Astrocyte (in vitro differentiated cells and primary cell): ENCODE measurements at places on chromosomes 16 and 17. TPM values are rescaled to one million over a fixed set of nuclear protein-coding genes. Genes with fewer than 3 reads are reported as not detected.
A peak's percentile ranks its signal among the peaks of the same experiment; 100 is the strongest.

GHDC gene
- 0.26 and 0.64 TPM in 2 replicates for total RNA-seq

GRCh38 chr16:914440-914839 lies 56.3 kb downstream of the LMF1 start:
- DNase-seq: peak; percentile 12
- H3K27ac ChIP-seq: no peak overlapping the region
- H3K27me3 ChIP-seq: no peaks in the 10 kb centered on the region
- H3K4me3 ChIP-seq: no peak overlapping the region
- no peaks in the 10 kb centered on the region for H3K36me3 ChIP-seq

SLC52A1 gene
- total RNA-seq: not detected in 2 replicates

DNA sequence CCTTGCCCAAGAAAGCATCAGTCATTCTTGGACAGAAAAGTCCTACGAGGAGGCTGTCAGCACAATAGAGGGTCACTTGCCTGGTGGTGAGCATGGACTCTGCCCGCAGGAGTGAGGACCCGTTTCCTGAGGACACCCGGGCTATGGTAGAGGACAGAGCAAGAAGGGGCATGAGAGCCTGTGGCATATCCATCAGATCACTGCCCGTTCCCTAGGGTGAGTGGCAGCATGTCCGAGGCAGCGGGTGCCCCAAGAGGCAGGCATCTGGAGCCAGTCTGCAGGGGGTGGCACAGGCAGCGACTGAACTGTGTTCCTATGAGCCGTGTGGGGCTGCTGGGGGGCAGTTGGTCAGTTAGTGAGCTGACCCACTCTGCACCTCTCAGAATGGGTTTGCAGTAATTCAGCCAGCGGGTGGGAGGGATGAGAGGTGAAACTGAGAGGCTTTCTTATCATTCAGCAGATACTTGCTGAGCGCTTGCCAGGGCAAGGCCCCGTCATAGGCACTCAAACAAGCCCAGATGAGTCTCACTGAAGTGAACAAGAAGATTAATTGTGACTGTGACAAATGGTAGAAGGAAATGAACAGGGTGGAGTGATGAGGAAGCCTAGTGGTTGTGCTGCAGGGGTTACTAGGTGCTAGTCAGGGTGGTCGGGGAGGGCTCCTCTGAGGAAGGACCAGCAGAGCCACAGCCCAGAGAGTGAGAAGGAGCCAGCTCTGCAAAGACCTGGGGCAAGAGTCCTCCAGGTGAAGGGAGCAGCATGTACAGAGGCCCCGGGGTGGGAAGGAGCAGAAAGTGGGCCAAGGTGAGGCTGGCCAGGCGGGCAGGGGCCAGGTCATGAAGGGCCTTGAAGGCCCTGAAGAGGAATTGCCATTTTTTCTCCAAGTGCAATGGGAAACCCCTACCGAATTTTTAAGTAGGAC lies 87.9 kb downstream of the CLEC16A start:
- peak; percentile 68 for DNase-seq
- H3K4me1 ChIP-seq: peaks cover 3% of the 10 kb centered on the region
- no peaks in the 10 kb centered on the region for H3K27me3 ChIP-seq
- no peak overlapping the region for H3K27ac ChIP-seq
- H3K4me3 ChIP-seq: no peak overlapping the region

RAB11FIP4 gene
- total RNA-seq: 1.9 and 4.4 TPM in 2 replicates

GRCh38 chr17:52242268-52242667 lies 83.8 kb upstream of the CA10 start:
- H3K27ac ChIP-seq: no peak overlapping the region
- H3K4me3 ChIP-seq: no peak overlapping the region
- no peak for DNase-seq
- H3K36me3 ChIP-seq: no peaks in the 10 kb centered on the region

DNA sequence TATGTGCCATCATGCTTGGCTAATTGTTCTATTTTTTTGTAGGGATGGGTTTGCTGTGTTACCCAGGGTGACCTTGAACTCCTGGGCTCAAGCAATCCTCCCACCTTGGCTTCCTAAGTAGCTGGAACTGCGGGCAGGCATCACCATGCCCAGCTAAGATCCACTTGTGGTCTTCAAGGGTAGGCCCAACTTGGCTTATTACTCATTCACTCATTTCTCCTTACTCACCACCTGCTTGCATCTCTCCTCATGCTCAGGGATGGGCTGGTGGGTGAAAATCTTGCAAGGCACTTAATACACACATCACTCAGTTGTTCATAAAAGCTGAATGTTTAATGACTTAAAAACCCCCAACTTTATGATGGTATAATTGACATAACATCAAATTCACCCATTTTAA lies 207.8 kb downstream of the SHISA9 start:
- H3K4me3 ChIP-seq: no peak overlapping the region
- H3K27ac ChIP-seq: no peak overlapping the region
- no peaks in the 10 kb centered on the region for H3K27me3 ChIP-seq
- no peaks in the 10 kb centered on the region for H3K4me1 ChIP-seq

DNA sequence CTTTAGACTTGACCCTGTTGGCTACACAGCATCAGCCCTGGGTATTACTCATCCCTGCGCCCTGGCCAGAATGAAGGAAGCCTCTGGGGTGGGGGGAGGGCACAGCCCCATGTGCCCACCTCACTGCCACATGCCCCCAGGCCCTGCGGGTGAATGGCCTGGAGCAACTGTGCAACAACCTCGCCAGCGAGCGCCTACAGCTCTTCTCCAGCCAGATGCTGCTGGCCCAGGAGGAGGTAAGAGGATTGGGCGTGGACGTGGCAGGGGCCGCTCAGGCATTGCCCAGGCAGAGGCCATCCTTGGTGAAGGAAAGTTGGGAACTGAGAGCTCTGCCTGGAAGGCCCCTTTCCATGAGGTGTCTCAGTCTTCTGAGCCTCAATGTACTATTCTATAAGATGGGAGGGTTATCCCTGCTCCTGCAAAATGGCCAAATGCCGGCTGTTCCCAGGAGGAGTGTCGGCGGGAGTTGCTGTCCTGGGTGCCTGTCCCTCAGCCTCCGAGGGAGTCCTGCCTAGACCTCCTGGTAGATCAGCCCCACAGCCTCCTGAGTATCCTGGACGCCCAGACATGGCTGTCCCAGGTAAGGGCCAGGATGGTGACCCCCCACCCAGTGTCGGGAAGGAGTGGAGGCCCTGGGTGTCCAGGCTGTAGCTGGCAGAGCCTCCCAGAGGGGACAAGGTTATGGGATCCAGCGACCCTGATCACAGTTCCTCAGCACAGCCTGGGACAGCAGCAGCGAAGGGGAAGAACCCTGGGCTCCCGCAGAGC lies 8.9 kb downstream of the MYO15B start:
- H3K27me3 ChIP-seq: peaks cover 4% of the 10 kb centered on the region
- no peak overlapping the region for H3K27ac ChIP-seq
- no peaks in the 10 kb centered on the region for H3K36me3 ChIP-seq
- H3K4me3 ChIP-seq: no peak overlapping the region
- no peak for DNase-seq

CCL1 gene
- not detected in 2 replicates for total RNA-seq

- no peaks in the 10 kb centered on the region for H3K4me1 ChIP-seq
- H3K27ac ChIP-seq: no peak overlapping the region
- H3K27me3 ChIP-seq: no peaks in the 10 kb centered on the region
- no peak overlapping the region for H3K4me3 ChIP-seq
- H3K36me3 ChIP-seq: peaks cover 35% of the 10 kb centered on the region
These were observed 19.6 kb upstream of the LLGL1 start for GRCh38 chr17:18205861-18206260.

GRCh38 chr17:4759776-4760236 lies 11.9 kb upstream of the TM4SF5 start:
- no peak overlapping the region for H3K27ac ChIP-seq
- no peak for DNase-seq
- H3K4me1 ChIP-seq: no peaks in the 10 kb centered on the region
